Posterior vena cava (tissue), 2 donors: ENCODE measurements at places on chromosomes 5 and 9. TPM values are rescaled to one million over a fixed set of nuclear protein-coding genes. Genes with fewer than 3 reads are reported as not detected.

DNA sequence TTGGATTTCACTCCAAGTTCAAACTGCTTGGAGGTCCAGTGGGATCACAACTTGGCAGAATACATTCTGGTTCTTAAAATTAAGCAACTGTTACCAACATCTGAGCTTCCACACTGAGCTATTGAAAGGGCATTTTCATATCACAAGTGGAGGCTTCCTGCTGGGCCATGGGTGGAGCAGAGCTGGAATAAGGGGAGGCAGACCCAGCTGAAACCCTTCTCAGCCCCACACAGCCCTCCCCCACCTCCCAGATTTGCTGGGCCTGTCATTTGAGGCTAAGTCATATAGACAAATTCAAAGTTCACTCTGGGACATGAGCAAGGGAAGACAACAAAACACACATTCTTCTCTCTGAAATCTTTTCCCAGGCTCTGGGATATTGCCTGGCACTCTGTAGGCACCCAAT is 79.9 kb downstream of the ACTL7B start:
- no peak for DNase-seq

Gene STPG3
- total RNA-seq = not detected

- DNase-seq = no peak
Measured at GRCh38 chr5:10323588-10324488, 16.1 kb upstream of the CMBL start.

Gene RAI14
- total RNA-seq = 76.1 TPM

Gene C6
- total RNA-seq = 6.9 TPM

Gene CENPK
- total RNA-seq = 1.6 TPM

GRCh38 chr5:10854506-10855277 is 93.7 kb upstream of the DAP start:
- no peak for DNase-seq

Gene TAS2R1
- not detected for total RNA-seq

DNA sequence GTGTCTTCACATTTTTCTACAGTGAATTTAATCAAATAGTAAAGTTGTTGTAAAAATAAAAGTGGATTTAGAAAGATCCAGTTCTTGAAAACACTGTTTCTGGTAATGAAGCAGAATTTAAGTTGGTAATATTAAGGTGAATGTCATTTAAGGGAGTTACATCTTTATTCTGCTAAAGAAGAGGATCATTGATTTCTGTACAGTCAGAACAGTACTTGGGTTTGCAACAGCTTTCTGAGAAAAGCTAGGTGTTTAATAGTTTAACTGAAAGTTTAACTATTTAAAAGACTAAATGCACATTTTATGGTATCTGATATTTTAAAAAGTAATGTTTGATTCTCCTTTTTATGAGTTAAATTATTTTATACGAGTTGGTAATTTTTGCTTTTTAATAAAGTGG is 60.4 kb downstream of the MTAP start:
- DNase-seq = no peak

Gene COL15A1
- 126 TPM for total RNA-seq

GRCh38 chr9:74770508-74771261 is 117.0 kb downstream of the TRPM6 start:
- DNase-seq = no peak

Gene UNC13B
- total RNA-seq = 27.3 TPM

- no peak for DNase-seq
Measured at GRCh38 chr5:1593903-1594356, 70.2 kb upstream of the LPCAT1 start.

GRCh38 chr5:145479271-145479670 is 355.9 kb downstream of the PRELID2 start:
- no peak for DNase-seq

Gene CNTFR
- total RNA-seq = 7.0 TPM
